ENCODE measurements at places on chromosomes 7 and 10. TPM values are rescaled to one million over a fixed set of nuclear protein-coding genes. Genes with fewer than 3 reads are reported as not detected.
A peak's percentile ranks its signal among the peaks of the same experiment; 100 is the strongest.

The JAKMIP3 gene
- 2.0 TPM for total RNA-seq

The LRRC4 gene
- 3.3 TPM for total RNA-seq

The AKR1C1 gene
- total RNA-seq: 20.2 TPM

The CTAGE15 gene
- 0.15 TPM for total RNA-seq

The PRSS37 gene
- total RNA-seq: not detected

The EBLN1 gene
- not detected for total RNA-seq

The DPP6 gene
- total RNA-seq: not detected

The GRM3 gene
- total RNA-seq: not detected

DNA sequence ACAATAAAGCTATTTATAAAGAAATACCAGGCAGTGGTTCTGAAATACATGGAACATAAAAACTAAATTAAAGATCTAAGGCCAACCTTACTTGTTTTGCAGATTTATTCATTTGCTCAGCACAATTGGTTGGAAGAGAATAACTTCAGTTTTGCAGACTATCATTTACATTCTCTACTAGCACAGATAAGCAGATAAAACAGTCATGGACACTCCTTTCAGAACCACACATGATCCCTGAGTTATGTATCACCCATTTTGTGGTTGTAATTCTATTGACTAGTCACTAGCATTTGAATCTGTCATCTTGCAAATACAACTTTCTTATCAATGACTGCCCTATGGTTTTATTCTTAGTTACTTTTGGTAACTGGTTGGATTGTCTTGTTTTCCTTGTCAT lies 45.1 kb downstream of the PRKAR2B start:
- no peak for DNase-seq

GRCh38 chr10:992871-993270 lies 4.6 kb downstream of the GTPBP4 start:
- DNase-seq: no peak

DNA sequence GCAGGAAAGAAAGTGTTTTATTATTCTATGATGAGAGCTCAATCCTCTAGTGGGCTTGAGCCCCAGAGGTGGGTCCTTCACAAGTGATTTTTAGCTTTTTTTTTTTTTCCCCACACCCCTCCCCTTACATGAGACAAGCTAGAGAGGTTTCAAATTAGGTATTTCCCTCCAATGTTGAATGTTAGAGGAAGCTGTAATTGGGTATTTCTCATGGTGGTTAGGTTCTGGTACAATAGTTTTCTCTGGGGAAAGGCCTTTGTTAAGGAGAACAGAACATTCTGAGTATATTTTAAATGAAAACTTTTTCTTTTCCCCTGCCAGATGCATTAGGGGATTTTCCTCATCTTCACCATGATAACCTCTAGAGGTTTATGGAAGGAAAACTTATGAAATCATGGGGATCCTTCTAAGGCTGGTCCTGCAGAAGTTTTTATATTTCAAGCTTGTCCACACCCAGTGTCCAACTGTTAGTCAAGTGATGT lies 1039.7 kb downstream of the NRG3 start:
- no peak for DNase-seq

DNA sequence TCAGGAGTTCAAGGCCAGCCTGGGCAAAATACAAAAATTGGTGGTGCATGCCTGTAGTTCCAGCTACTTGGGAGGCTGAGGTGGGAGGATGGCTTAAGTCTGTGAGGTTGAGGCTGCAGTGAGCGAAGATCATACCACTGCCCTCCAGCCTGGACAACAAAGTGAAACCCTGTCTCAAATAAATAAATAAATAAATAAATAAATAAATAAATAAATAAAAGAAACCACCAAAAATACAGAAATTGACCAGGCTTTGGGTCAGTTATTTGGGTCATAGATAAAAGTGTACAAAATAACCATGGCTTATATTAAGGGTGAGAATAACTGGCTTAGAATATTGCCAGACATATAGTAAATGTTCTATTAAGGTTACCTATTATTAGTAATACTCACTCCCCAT lies 129.2 kb downstream of the NEUROD6 start:
- DNase-seq: no peak

- peak; percentile 94 for DNase-seq
These were observed 23.7 kb downstream of the AKR1E2 start for GRCh38 chr10:4849555-4850242.

GRCh38 chr7:150421831-150422230 lies 28.6 kb upstream of the GIMAP8 start:
- DNase-seq: no peak

GRCh38 chr10:103188853-103189252 lies 4.2 kb downstream of the NT5C2 start:
- DNase-seq: no peak

DNA sequence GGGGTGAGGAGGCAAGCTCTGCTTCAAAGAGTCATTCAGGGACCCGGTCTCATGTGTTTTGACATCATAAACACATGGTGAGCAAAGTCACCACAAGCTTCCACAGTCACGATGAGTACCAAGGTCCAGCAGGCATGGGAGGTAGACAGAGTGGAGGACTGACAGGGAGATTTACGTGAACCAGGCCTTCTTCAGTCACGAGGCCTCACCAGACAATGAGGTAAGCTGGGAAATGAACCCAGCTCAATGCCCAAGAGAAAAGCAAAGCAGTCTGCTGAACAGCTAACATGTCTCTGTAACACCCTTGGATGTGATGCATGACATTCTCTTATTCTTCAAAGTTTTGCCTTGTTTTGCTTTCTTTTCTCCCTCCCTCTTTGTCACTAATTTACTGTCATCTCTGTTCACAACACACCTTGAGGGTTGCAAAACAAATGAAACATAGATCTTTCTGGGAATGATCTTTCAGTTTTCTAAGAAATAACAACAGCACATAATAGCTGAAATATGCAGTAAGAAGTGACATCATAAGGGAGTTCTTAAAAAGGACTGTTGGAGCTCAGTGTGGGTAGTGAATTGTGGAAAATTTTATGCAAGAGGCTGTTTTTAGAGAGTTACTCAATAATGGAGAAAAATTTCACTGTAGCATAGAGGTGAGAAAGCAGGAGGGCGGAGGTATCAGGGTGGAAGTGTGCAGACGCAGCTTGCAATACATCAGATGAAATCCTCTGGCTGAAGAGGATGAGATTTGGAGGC lies 9.0 kb downstream of the PPP1R17 start:
- no peak for DNase-seq

DNA sequence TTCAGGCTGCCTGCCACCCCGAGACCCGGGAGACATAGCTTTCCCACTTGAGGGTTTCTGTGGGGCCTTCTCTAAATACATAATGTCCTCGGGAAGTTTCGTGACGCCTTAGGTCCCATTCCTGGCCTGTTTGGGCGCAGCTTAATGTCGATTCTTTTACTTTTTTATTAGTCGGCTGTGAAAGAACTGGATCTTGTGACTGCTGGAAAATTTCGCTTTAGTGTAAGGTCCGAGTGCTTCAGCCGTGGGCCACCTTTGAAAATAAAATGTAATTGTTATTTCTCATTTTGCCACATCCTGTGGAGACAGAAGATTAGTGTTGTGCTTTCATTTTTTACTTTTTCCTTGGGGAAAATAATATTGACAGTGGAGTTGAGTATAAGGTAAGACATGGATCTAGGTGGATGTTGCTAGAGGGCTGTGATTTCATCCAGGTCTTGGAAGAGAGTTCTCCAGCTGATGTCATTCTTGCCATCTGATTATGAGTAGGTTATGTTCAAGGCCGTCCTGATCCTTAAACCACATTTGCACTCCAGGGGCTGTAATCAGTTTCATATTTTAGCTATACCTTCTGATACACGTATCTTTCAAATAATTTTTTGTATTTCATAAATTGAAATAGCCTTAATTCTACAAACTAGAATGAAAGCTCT lies 830 bp downstream of the RAB18 start:
- no peak for DNase-seq

DNA sequence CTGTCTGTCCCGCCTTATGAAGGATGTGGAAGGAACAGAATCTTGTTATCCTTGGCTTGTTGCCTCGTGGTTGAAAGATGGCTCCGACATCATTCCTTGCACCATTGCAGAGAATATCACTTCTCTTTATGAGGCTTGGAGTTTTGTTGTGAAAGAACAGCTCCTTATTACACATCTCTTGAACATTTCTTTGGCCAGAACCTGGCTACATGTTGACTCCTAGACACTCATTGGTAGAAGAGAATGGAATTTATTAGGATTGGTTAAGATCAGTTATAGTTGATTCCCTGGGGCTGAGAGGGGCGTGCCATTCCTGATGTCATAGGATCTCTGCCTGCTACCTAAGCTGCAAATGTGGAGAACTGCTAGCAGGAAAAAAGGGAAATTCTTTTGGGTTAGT lies 180.5 kb upstream of the CTBP2 start:
- no peak for DNase-seq

GRCh38 chr7:156478486-156478885 lies 162.1 kb upstream of the RNF32 start:
- DNase-seq: no peak

DNA sequence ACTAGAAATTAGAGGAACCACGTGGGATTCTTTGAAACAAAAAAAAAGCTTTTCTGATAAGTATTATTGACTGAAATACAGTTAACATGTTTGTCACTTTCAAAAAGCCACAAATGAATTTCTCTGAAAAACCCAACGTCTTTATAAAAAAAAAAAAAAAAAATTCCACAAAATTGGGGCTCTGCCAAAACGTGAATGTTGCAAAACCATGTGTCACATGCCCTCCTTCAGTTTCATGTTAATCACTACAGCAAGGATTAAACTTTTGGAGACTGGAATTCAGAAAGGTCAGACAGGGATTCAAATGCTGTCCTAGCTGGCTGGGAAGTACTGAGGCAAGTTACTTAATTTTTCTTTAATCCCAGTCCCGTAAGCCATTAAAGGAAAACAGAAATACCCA lies 278.0 kb upstream of the KLF14 start:
- no peak for DNase-seq

GRCh38 chr7:79420464-79420863 lies 33.0 kb downstream of the MAGI2 start:
- DNase-seq: no peak

GRCh38 chr7:108604307-108605077 lies 34.8 kb downstream of the DNAJB9 start:
- no peak for DNase-seq

- DNase-seq: no peak
These were observed 29.7 kb downstream of the STMP1 start for GRCh38 chr7:135692055-135692454.

- DNase-seq: no peak
These were observed 42.4 kb upstream of the GDF10 start for GRCh38 chr10:47257396-47258120.

- DNase-seq: peak; percentile 57
These were observed 58.4 kb upstream of the ZNRF2 start for GRCh38 chr7:30225863-30226613.

GRCh38 chr7:36638586-36639263 lies 85.6 kb downstream of the AOAH start:
- DNase-seq: no peak

GRCh38 chr7:17130281-17131059 lies 168.0 kb upstream of the AHR start:
- DNase-seq: no peak

DNA sequence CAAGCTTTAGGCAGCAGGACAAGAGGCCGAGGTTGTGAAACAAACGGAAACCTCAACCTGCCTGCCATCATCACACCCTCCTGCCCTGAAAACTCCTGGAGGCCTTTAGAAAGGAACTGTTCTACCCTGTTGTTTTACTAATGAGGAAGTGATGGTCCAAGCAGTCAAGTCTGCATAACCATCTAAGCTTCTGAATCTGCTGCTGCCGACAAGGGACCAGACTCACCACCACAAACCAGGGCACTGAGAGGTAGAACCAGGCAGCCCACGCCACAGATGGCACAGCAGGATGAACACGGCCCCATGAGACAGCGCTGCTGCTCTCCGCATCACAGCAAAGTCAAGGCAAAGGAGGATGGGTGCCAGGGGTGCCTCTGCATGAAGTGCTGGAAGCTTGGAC lies 209.4 kb downstream of the CELF2 start:
- DNase-seq: no peak

DNA sequence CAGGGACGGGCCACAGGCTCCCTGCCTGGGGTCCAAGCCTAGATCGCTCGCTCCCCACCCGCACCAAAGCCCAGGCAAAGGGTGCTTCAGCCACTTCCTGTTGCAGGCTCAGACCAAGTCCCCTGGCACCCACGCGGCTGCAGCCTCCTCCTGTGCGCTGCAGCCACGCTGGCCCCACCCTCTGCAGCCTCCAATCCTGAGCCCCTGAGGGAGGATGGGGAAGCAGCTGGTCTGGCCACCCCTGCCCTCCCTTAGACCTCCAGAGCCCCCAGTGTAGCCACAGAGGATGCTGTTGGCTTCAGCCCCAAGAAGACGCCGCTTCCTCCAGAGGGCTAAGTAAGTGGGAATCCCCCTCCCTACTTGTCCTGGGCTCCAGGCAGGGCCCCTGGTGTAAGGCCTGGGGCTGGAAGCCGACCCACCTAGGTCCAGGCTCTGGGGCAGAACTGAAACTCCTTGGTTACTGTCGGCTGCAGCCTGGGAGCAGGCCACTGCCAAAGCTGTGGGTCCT lies 9.4 kb downstream of the LIMK1 start:
- DNase-seq: peak; percentile 76

DNA sequence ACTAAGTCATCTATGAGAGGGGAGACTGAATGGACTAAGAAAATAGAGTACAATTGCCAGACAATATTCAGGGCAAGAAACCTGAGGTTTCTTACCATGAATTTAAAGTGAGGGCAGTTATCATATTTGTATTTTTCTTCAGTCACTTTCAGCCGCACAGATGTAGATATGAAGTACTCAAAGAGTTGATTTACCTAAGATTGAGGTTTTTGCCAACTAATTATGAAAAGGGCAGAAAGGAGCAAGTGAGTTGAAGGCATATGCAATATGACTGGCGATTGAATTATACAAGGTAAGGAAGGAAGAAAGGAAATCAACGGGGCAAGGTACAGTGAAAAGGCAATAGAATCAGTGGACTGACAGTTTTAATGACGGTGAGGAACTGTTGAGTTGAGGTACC lies 17.8 kb downstream of the CNOT4 start:
- no peak for DNase-seq

DNA sequence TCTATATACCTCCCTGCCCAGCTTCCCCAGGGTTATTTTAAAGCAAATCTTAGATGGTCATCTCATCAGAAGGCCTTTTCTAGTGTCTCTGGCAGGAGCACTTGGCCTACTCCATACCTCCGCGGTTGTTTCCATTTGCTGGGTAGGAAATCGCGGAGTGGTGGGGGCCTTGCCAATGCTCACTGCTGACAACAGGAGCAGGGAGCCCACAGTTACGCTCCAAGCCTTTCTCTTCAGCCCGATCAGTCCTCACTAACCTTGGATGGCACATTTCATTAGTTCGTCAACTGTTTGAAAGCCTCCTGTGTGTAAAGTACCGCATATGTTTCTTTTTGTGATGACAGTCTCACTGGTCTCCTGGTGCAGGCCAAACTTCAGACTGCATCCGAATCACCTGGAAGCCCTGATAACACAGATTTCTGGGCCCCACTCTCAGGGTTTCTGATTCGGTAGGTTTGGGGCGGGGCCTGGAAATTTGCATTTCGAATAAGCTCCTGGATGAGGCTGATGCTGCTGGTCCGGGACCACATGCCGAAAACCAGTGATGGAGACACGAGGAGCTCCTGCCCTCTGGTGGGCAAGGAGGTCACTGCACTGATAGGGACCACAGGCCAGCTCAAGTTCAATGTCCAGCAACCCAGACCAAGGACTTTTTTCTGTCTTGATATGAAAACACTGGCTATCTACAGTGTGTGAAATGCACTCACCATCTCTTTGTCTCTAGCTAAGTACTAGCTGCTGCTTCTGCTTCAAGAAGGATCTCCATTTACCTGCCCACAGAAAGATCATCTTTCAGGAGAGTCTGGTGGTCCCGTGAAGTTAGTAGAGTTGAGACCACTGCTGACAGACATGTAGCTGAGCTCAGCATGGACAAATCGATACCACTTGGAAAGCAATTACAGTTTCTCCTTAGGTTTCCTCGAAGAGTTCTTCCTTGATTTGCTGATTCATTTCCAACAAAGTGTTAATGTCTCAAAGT lies 14.0 kb downstream of the LRGUK start:
- peak; percentile 81 for DNase-seq

Measured in left ventricle myocardium superior (tissue), 1 donor.